ENCODE measurements at places on chromosomes 7 and 10. TPM values are rescaled to one million over a fixed set of nuclear protein-coding genes. Genes with fewer than 3 reads are reported as not detected.

Gene SERPINE1
- 1,622 TPM for total RNA-seq

Gene STRIP2
- total RNA-seq: 11.2 TPM

Gene ZNF680
- 11.1 TPM for total RNA-seq

Gene COL1A2
- 21.8 TPM for total RNA-seq

Gene OR9A2
- total RNA-seq: not detected

All from epithelial cell of umbilical artery (primary cell).